ENCODE measurements at places on chromosomes 7 and 10.

GRCh38 chr7:124219681-124220080 lies 186.8 kb upstream of the TMEM229A start:
- H3K27me3 ChIP-seq, result no peaks in the 10 kb centered on the region
- no peak overlapping the region for H3K27ac ChIP-seq
- no peak overlapping the region for H3K4me3 ChIP-seq
- H3K36me3 ChIP-seq, result no peaks in the 10 kb centered on the region

DNA sequence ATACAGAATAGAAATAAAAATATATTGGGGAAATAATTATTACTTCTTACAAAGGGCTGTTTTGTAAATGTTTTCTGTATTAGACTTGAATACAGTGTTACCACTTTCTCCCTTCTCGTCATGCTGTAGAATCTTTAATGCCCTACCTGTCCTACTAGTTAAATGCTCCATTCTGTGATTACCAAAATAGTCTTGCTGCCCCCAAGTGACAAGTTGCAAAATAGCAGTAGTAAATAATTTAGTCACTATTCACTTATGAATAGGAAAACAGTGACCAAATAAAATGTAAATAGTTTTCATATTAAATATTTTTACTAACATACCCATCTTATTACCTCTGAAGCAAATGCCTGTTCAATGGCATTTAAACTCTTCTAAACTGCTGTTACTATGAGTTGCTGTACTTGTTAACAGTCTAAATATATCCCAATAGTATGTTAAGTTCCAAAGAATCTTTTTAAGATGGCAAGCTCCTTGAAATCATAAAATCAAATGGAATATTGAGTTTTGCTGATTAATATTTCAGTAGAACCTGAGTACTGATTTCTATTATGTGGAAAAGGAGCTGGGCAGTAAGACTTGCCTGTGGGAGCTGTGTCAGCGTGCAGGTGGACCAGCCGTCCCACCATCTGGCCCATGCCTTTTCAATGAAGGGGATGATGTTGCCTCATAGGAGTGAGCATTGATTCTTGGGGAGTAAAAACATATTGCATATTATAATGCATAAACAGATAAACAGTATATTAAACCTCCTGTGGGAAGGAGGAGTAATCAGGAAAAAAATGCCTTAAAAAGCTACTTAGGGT lies 18.1 kb upstream of the OIT3 start:
- H3K27ac ChIP-seq, result no peak overlapping the region
- no peaks in the 10 kb centered on the region for H3K27me3 ChIP-seq
- H3K4me3 ChIP-seq, result no peak overlapping the region

DNA sequence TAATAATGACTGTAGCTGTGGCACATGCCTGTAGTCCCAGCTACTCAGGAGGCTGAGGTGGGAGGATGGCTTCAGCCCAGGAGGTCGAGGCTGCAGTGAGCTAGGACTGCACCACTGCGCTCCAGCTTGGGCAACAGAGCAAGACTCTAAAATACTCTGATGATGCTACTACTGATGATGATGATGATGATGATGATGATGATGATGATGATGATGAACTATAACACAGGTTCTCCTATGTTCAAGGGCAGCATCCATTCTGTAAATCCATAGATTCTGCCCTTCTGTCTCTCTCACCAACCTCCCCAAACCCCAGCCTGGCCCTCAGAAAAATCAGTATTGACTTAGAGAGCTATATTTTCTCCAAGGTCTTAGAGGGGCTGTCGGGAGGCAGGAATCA lies 22.8 kb upstream of the EN2 start:
- H3K27me3 ChIP-seq, result peaks cover 74% of the 10 kb centered on the region
- H3K4me1 ChIP-seq, result no peaks in the 10 kb centered on the region
- H3K27ac ChIP-seq, result no peak overlapping the region
- H3K36me3 ChIP-seq, result no peaks in the 10 kb centered on the region
- H3K4me3 ChIP-seq, result no peak overlapping the region

DNA sequence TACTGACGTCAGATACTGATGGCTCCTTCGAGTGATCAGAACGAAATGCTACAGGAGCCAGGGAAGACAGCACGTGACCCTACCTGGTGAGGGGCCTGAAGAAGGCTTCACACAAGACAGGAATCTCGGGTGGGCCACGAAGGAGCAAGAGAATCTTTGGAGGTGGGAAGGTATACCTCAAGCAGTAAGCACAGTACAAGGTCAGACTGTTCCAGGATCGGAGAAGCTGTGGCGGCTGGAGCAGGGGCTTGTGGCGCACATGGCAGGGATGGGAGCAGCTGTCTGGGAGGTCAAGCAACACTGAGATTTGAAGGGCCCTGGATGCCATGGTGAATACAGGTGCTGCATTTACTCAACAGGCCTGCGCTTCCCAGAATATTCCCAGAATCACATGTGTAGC lies 45.4 kb downstream of the C10orf143 start:
- H3K4me1 ChIP-seq, result no peaks in the 10 kb centered on the region
- H3K4me3 ChIP-seq, result no peak overlapping the region
- H3K27ac ChIP-seq, result no peak overlapping the region

- H3K36me3 ChIP-seq, result no peaks in the 10 kb centered on the region
- H3K4me1 ChIP-seq, result no peaks in the 10 kb centered on the region
- H3K4me3 ChIP-seq, result no peak overlapping the region
- no peak overlapping the region for H3K27ac ChIP-seq
Observed at GRCh38 chr10:37489658-37490003, 364.2 kb downstream of the ANKRD30A start.

GRCh38 chr7:138867744-138868143 lies 69.7 kb upstream of the ATP6V0A4 start:
- H3K36me3 ChIP-seq, result no peaks in the 10 kb centered on the region
- peaks cover 9% of the 10 kb centered on the region for H3K4me1 ChIP-seq
- no peak for DNase-seq
- no peak overlapping the region for H3K4me3 ChIP-seq
- H3K27me3 ChIP-seq, result peaks cover 26% of the 10 kb centered on the region

DNA sequence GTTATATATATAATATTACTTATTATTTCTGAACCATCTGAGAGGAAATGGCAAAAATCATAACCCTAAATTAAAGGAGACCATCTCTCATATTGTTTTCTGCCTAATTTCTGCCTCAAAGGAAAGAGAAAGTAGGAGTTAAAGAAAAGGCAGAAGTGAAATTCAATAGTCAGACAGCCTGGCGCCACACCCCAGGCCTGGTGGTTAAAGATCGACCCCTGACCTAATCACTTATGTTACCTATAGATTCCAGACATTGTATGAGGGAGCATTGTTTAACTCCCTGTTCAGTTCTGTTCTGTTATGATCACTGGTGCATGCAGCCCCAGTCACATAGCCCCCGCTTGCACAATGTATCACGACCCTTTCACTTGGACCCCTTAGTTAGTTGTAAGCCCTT lies 24.9 kb upstream of the CHST3 start:
- no peak for DNase-seq
- H3K27me3 ChIP-seq, result peaks cover 64% of the 10 kb centered on the region
- H3K27ac ChIP-seq, result no peak overlapping the region
- no peaks in the 10 kb centered on the region for H3K4me1 ChIP-seq

GRCh38 chr10:86649471-86650150 lies 4.7 kb upstream of the OPN4 start:
- H3K4me1 ChIP-seq, result no peaks in the 10 kb centered on the region
- H3K27ac ChIP-seq, result no peak overlapping the region
- DNase-seq, result no peak
- H3K4me3 ChIP-seq, result no peak overlapping the region
- peaks cover 7% of the 10 kb centered on the region for H3K27me3 ChIP-seq

- no peak overlapping the region for H3K4me3 ChIP-seq
- DNase-seq, result no peak
- H3K27me3 ChIP-seq, result peaks cover 17% of the 10 kb centered on the region
- H3K27ac ChIP-seq, result no peak overlapping the region
- no peaks in the 10 kb centered on the region for H3K36me3 ChIP-seq
- H3K4me1 ChIP-seq, result no peaks in the 10 kb centered on the region
Observed at GRCh38 chr10:28880683-28880950, 203.3 kb downstream of the BAMBI start.

- no peaks in the 10 kb centered on the region for H3K4me1 ChIP-seq
- no peaks in the 10 kb centered on the region for H3K36me3 ChIP-seq
- no peaks in the 10 kb centered on the region for H3K27me3 ChIP-seq
- DNase-seq, result no peak
Observed at GRCh38 chr7:131300078-131300477, 27.6 kb upstream of the MKLN1 start.

DNA sequence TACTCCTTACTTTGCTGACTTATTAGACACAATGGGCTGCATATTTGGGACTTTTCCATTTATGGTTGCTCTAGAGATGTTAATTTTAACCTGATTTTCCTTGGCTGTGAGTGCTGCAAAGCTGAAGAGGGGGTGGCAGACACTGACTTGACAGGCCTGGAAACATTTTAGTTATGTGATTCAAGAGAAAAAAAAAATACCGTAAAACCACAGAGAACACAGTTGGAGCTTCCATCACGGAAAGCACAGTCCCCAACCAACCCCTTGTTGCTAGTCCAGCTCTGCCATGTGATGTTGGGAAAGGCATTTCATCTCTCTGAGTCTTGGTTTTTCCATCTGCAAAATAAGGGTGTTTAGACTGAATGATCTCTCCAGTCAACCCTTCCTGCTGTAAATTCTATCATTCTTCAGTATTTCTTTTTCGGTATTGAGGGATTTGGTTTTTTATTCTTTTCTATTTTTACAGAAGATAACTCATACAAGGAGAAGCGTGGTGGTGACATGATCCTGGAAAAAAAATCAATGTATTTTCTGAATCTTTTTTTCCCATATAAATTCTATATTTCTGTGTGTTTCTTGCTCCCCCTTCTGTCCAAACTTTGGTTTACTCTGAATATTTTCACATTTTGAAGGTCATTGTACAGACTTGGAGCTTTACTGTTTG lies 246.1 kb downstream of the REEP3 start:
- H3K27me3 ChIP-seq, result peaks cover 24% of the 10 kb centered on the region
- H3K4me1 ChIP-seq, result no peaks in the 10 kb centered on the region
- no peak overlapping the region for H3K4me3 ChIP-seq
- DNase-seq, result no peak
- H3K27ac ChIP-seq, result no peak overlapping the region
- H3K36me3 ChIP-seq, result no peaks in the 10 kb centered on the region

Data from central memory CD8-positive, alpha-beta T cell (primary cell).